ENCODE measurements at places on chromosomes 1 and 21. TPM values are rescaled to one million over a fixed set of nuclear protein-coding genes. Genes with fewer than 3 reads are reported as not detected.

DNA sequence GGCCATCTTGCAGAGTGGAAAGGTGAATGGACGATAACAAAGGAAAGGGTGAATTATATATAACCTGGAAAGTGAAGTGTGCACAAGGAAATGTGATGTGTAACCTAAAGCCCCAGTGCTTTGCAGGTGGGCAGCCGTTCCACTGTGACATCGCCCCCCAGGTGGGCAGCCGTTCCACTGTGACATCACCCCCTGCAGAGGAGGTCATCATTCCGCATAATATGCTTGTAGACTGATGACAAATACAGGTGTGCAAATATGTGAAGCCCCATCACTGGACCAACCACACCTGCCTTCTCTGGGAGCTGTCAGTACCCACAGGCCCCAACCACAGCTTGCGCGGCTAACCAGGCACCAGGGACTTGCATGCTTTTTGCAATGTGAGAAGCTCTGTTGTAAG lies 4.7 kb upstream of the ZNF496 start:
- no peak for DNase-seq

DNA sequence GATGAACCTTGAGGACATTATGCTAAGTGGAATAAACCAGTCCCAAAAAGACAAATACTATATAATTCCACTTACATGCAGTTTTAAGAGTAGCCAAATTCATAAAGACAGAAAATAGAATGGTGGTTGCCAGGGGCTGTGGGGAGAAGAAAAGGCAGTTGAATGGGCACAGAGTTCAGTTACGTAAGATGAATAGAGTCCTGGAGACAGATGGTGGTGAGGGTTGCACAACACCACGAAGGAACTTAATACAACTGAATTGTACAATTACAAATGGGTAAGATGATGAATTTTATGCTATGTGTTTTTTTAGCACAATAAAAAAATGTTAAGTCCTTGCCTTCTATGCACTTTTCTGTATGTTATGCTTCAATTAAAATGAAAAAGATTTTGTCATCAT lies 66.6 kb downstream of the CD34 start:
- DNase-seq, result no peak

DNA sequence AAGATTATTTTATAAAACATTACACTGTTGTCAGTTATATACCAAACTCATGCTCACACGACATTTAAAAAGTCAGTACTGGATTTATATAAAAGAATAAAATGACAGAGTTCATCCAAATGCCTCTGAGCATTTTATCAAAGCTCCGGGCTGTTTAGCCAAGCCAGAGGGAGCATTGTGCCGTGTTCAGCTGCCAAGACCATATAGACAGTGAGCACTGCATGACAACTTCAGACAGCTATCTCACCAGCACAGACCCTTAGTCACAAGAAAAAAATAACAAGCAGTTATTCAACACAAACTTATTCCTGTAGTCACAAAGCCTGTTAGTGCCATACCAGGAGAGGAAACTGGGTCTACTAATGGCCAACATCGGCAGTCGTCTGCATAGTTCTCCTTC lies 88.0 kb upstream of the PBX1 start:
- no peak for DNase-seq

- no peak for DNase-seq
Observed at GRCh38 chr1:60637651-60638050, 444.7 kb upstream of the NFIA start.

- DNase-seq, result peak; percentile 34
Observed at GRCh38 chr1:232335261-232335660, 294.7 kb downstream of the SIPA1L2 start.

- DNase-seq, result no peak
Observed at GRCh38 chr1:209417761-209418160, 165.8 kb upstream of the CAMK1G start.

Gene FCRLB
- 0.74 TPM for total RNA-seq

Gene CRB1
- total RNA-seq, result 0.09 TPM

Gene ABCG1
- total RNA-seq, result 13.2 TPM

Gene FGGY
- 11.7 TPM for total RNA-seq

Gene KRTAP21-2
- total RNA-seq, result not detected

Gene ERICH3
- total RNA-seq, result not detected

Gene TMCO4
- total RNA-seq, result 14.3 TPM
